ENCODE measurements at places on chromosomes 13 and 19.

DNA sequence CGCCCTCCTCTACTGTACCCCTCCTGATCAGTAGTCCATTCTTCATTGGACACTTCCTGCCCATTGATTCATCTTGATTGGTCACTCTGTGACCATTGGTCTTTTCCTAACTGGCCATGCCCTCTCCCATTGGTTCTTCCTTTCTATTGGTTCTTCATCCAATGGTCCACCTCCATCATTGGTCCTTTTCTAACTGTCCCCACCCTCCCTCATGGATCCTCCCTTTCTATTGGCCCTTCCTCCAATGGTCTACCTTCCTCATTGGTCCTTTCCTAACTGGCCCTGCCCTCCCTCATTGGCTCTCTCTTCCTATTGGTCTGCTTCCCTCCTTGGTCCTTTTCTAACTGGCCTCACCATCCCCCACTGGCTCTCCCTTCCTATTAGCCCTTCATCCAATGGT is 7.1 kb downstream of the KLK6 start:
- DNase-seq = no peak

GRCh38 chr13:49071341-49071937 is 95.7 kb downstream of the FNDC3A start:
- DNase-seq = no peak

DNA sequence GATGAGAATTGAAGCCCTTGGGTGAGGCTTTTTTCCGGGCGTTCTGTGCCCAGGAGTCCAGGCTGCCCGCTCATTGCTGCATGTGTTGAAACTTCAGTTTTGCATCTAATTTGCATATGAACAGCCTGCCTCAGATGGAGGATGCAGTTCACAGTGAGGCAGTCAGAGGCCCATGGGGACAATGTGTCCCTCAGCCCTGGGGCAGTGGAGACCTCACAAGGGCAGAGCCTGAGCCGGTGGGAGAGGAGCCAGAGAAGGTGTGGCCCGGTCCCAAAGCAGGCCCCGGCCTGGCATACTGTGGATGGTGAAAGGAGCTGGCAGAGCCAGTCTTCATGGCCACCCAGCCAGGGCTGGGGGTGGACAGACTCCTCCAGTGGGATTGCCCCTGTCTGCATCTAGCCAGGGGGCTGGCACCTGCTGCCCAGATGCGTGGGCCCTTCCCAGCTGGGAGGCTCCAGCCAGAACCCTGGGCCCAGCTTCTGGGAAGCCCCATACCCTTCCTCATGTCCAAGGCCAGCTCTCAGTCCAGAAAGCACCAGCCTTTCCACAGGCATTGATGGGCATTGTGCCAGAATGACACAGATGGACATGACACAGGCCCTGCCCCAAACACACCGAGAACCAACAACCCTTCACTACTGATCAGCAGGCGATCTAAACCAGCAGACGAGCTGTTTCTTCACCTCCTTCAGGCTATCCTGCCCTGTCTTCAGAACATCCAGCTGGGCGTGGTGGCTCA is 32.9 kb upstream of the KCTD15 start:
- no peak for DNase-seq

DNA sequence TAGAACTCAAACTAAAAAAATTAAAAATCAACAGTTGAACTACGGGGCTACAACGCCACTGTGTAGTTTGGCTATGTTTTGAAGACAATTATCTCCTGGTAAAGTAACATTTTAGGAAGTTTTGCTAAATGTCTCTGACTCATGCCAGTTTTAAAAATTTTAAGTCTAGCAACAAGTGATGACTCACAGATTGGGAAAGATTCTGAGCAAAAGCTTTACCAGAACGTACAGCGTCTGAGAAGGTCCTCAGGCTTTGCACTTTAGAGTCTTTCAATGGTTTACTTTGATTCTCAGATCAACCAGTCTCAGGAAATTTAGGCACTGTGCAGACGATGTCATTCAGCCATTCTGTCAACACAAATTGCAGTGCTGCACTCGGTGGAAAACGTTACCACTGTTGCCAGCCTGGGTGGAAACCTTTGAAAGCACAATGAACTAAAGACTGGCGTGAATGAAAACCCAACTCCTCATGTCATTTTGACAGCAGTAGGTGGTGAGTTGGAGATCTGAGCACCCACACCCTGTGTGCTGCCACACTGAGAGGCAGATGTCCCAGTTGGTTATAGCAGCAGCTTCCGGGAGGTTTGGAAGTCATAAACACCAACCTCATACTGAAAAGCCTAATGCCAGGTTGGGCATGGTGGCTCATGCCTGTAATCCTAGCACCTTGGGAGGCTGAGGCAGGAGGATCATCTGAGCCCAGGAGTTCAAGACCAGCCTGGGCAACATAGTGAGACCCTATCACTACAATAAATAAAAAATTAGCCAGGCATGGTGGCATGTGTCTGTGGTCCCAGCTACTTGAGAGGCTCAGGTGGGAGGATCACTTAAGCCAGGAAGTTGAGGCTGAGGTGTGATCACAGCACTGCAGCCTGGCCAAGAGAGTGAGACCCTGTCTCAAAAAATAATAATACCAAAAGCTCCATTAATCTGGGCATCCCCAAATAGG is 6.3 kb upstream of the WTIP start:
- no peak for DNase-seq

DNA sequence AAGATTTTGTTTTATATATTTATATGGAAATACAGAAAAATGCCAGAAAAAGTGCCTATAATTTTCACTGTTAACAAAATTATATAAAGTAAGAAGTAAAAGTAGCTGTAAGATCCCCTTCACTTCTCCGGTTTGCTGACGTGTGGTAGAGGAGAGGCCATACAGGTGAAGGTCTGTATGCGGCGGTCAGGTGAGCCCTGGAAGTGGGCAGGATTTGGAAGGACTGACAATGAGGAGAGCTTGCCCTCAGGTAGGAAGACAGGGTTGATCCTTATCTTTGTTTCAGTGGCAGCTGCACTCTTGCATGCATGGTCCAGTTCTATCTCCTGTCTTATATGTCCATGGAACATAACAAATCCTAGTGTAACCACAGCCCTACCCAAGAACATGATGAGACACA is 16.9 kb upstream of the TFDP1 start:
- peak; percentile 12 for DNase-seq

GRCh38 chr19:4305257-4305612 is 837 bp downstream of the FSD1 start:
- no peak for DNase-seq

DNA sequence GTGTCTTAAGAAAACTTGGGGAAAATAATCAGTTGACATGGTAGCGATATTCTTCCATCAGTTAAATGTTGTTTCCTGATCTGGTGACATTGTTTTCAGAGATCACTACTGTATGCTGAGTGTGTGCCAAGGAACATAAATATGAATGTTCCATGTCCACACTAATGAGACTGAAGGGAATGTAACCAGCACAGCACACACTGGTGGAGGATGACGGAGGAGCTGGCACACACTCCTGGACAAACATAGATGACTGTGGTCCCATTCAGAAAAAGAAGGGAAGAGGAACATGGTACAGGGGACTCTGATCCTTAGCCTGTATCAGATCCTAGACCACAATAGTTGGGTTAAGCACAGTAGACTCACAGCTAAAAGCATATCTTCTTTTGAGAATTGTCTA is 574.8 kb downstream of the MYO16 start:
- no peak for DNase-seq
